Myometrial cell (primary cell): ENCODE measurements at places on chromosomes 2 and 18. TPM values are rescaled to one million over a fixed set of nuclear protein-coding genes. Genes with fewer than 3 reads are reported as not detected.

GYPC gene
- 71.8 and 93.1 TPM in 2 replicates for total RNA-seq

ABCG5 gene
- not detected in 2 replicates for total RNA-seq

INO80C gene
- 7.2 and 12.4 TPM in 2 replicates for total RNA-seq

C1QL2 gene
- total RNA-seq, result not detected in 2 replicates

STON1 gene
- 15.0 and 19.7 TPM in 2 replicates for total RNA-seq

KCNIP3 gene
- 4.6 and 11.0 TPM in 2 replicates for total RNA-seq

CACNB4 gene
- total RNA-seq, result not detected in 2 replicates

FAP gene
- total RNA-seq, result 72.6 and 84.9 TPM in 2 replicates

SCN3A gene
- total RNA-seq, result not detected in 2 replicates

NDC80 gene
- total RNA-seq, result 16.4 and 21.1 TPM in 2 replicates

CAVIN2 gene
- total RNA-seq, result 10.8 and 13.0 TPM in 2 replicates

SPDYA gene
- under 0.01 and 0.18 TPM in 2 replicates for total RNA-seq

SERPINB4 gene
- total RNA-seq, result not detected in 2 replicates

PLA2R1 gene
- 5.1 and 5.5 TPM in 2 replicates for total RNA-seq

ERMN gene
- total RNA-seq, result not detected in 2 replicates

CCBE1 gene
- total RNA-seq, result 38.3 and 45.6 TPM in 2 replicates

RGPD4 gene
- not detected in 2 replicates for total RNA-seq

NAT8 gene
- not detected in 2 replicates for total RNA-seq

FHOD3 gene
- under 0.01 and 0.29 TPM in 2 replicates for total RNA-seq

PSMA8 gene
- not detected in 2 replicates for total RNA-seq

MPP4 gene
- total RNA-seq, result 3.4 and 3.5 TPM in 2 replicates

IGFBP2 gene
- total RNA-seq, result 1,032 and 1,065 TPM in 2 replicates

PLEK gene
- under 0.01 TPM in 1 of 2 replicates, not detected in the other for total RNA-seq

TIMM21 gene
- total RNA-seq, result 14.7 and 26.6 TPM in 2 replicates

NCL gene
- total RNA-seq, result 53.9 and 91.1 TPM in 2 replicates

SLC8A1 gene
- 17.0 and 17.9 TPM in 2 replicates for total RNA-seq

IKZF2 gene
- total RNA-seq, result 16.8 and 25.9 TPM in 2 replicates

ONECUT2 gene
- not detected in 2 replicates for total RNA-seq

DSG1 gene
- not detected in 2 replicates for total RNA-seq

IL1RL1 gene
- total RNA-seq, result 0.29 and 2.5 TPM in 2 replicates

MYL1 gene
- not detected in 2 replicates for total RNA-seq

GLB1L gene
- 25.1 and 25.5 TPM in 2 replicates for total RNA-seq

ZNF396 gene
- 0.89 TPM in 1 of 2 replicates, not detected in the other for total RNA-seq

IL36A gene
- not detected in 2 replicates for total RNA-seq

KIF5C gene
- 0.18 and 0.29 TPM in 2 replicates for total RNA-seq

FEV gene
- not detected in 2 replicates for total RNA-seq

CPO gene
- total RNA-seq, result not detected in 2 replicates

PSMD14 gene
- 110 and 133 TPM in 2 replicates for total RNA-seq

UGT1A10 gene
- not detected in 2 replicates for total RNA-seq

MREG gene
- 0.29 and 1.1 TPM in 2 replicates for total RNA-seq
